ENCODE measurements at places on chromosomes 4 and X. TPM values are rescaled to one million over a fixed set of nuclear protein-coding genes. Genes with fewer than 3 reads are reported as not detected.

PGM2 gene
- total RNA-seq, result 50.9 TPM

TMPRSS11D gene
- total RNA-seq, result not detected

POU4F2 gene
- not detected for total RNA-seq

YY2 gene
- total RNA-seq, result 0.63 TPM

DNA sequence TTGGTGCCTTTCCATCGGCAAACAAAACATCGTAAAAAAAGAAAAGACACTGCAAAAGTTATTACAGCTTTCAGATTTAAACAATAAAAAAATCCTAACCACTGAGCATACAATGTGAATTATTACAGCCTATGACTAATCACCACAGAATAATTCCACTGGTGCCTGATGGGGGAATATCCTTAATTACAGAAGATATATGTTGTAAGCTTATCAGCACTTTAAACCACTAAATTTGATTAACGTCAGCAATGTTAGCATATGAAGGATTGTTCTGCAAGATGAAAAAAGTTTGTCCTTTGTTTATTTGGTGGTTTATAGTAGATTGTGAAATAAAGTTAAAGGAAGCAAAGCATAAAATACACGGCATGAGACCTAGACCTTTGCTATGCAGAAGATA is 210.2 kb upstream of the ADAMTS3 start:
- H3K36me3 ChIP-seq, result no peaks in the 10 kb centered on the region
- no peak overlapping the region for H3K27ac ChIP-seq
- no peak for DNase-seq

- no peaks in the 10 kb centered on the region for H3K4me1 ChIP-seq
- H3K36me3 ChIP-seq, result no peaks in the 10 kb centered on the region
- no peak overlapping the region for H3K4me3 ChIP-seq
- no peaks in the 10 kb centered on the region for H3K27me3 ChIP-seq
- DNase-seq, result no peak
- H3K27ac ChIP-seq, result no peak overlapping the region
Observed at GRCh38 chr4:30543057-30543456, 177.1 kb upstream of the PCDH7 start.

DNA sequence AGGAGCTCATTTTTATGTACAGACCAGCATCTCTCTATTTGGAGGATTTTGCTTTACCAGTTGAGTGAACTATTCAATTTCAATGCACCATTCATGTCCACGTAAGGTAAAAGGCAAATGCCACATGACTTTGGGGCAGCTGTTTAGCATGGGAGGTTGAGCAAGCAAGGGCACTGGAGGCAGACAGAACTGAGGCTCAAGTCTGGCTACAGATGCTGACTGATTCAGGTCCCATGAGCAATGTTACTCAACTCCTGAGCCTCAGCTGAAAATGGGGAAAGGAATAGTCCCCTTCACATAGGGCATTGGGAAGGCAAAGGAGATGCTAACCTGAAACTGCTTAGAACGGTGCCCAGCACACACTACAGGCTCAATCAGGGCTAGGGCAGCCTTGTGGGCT is 93.0 kb upstream of the MTM1 start:
- peaks cover 6% of the 10 kb centered on the region for H3K27me3 ChIP-seq
- no peaks in the 10 kb centered on the region for H3K36me3 ChIP-seq
- DNase-seq, result peak; percentile 33
- no peak overlapping the region for H3K27ac ChIP-seq

- DNase-seq, result peak; percentile 71
- H3K4me1 ChIP-seq, result peaks cover 7% of the 10 kb centered on the region
- no peaks in the 10 kb centered on the region for H3K36me3 ChIP-seq
- H3K4me3 ChIP-seq, result no peak overlapping the region
- no peaks in the 10 kb centered on the region for H3K27me3 ChIP-seq
- H3K27ac ChIP-seq, result peak overlapping the region; percentile 9
Observed at GRCh38 chr4:177455561-177455970, 13.3 kb upstream of the AGA start.

- DNase-seq, result peak; percentile 35
- peak overlapping the region; percentile 24 for H3K4me3 ChIP-seq
- H3K27me3 ChIP-seq, result peaks cover 24% of the 10 kb centered on the region
- H3K4me1 ChIP-seq, result no peaks in the 10 kb centered on the region
- H3K36me3 ChIP-seq, result no peaks in the 10 kb centered on the region
Observed at GRCh38 chrX:107272431-107272921, 66.1 kb downstream of the DNAAF6 start.

DNA sequence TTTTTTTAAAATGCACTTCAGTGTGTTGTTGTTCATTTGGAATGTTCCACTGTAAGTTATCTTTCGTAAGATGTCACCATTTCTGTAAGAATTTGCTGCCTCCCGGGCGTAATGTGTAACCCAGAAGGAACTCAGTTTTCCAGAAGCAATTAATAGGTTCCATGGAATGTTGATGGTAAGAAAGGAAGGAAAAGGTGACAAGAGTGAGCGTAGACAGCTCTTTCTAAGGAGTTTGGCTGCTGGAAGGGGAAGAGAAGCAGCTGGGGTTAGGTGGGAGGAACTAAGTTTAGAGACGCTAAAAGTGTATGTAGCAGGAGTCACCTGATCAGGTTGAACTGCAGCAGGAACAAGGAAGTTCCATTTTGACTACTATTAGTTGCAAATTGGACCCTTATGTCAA is 35.9 kb downstream of the PNMA5 start:
- DNase-seq, result peak; percentile 9
- H3K27me3 ChIP-seq, result no peaks in the 10 kb centered on the region
- no peaks in the 10 kb centered on the region for H3K36me3 ChIP-seq
